ENCODE measurements at places on chromosomes 1 and 21.

GRCh38 chr1:226322986-226323385 lies 14.0 kb upstream of the LIN9 start:
- no peak for DNase-seq

GRCh38 chr1:226679853-226680516 lies 59.1 kb downstream of the ITPKB start:
- peak; percentile 76 for DNase-seq

DNA sequence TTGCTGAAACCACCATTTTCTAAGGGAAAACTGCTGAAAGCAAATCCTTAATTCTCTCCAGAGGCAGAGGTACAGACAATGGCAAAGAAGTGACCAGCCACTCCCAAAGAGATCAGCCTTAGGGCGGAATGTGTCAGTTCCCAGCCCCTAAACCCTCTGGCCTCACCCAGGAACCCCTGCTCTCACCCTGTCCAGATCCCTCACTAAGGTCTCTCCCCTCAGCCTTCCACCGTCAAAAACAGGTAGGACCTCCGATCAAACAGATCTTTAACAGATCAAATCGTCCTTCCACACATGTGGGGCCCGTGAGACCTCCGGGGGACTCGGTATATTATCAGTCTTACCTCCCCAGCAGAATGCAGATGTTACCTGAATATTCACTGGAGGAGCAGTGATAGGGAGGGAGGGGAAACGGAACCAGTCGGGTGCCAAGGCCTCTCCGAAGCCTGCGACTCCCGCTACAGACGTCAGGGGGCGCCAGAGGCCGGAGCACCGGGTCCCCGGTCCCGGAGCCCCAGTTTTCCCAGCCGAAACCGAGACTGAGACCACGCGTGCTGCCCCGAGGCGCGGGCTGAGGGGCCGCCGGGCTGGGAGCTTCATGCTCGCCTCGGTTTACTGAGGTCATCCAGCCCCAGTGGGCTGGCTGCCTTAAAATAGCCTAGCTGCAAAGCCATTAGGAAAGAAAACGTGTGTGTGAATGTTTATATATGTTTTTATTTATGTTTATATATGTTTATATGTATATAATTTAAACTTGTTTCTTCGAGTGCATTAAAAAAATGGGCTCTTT lies 23.6 kb downstream of the GPA33 start:
- DNase-seq: peak; percentile 74

GRCh38 chr1:224459966-224460365 lies 25.4 kb upstream of the WDR26 start:
- DNase-seq: no peak

DNA sequence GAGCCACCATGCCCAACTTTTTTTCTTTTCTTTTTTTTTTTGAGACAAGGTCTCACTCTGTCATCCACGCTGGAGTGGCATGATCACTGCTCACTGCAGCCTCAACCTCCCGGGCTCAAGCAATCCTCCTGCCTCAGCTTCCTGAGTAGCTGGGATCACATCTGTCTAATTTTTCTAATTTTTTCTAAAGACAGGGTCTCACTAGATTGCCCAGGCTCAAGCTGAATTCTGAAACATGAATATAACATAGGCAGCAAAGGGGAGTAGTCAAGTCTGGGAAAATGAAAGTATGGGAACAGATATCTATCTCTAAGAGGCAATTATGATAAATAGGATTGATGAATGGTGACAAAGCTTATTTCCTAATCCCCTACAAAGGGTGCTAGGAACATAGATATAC lies 7.3 kb upstream of the CMPK1 start:
- no peak for DNase-seq

GRCh38 chr1:3320246-3321152 lies 134.0 kb upstream of the ARHGEF16 start:
- DNase-seq: no peak

DNA sequence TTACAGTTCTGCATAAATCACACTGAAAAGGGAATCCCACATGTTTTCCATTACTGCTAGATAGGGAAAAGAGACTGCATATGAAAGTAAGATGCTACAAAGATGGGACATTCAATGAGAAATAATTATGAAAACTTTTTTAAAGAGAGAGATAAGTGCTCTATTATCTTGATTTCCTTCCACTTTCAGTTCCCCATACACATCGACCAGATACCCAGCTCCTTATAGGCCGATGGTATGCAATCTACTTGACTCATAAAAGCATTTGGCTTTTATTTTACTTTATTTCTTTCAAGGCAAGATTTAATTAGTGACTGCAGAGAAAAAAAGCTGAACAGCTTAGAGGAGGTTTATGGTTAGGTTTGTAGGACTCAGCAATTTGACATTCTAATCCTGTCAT lies 13.1 kb downstream of the BRINP2 start:
- DNase-seq: no peak

DNA sequence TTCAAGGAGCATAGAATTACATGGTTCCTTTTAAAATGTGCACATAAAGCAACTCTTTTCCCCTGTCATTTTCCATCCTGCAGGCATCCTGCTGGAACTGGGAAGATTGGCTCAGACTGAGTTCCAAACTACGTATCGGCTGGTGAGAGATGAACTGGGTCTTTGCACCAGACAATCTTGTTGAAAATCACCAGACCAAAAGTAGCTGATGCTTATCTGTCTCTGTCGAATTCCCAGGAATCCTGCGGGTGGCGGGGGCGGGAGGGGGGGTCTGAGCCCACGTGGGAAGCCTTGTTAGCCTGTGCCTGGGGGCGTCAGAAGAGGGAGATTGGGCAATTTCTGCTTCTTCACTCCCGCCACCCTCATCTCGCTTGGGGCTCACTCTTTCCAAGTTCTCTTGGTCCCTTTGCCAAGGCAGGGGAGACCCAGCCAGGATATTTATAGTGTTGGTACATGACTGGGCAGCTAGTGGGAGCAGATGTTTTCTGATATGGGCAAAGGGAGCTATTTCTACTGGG lies 90.1 kb upstream of the SLC25A33 start:
- no peak for DNase-seq

DNA sequence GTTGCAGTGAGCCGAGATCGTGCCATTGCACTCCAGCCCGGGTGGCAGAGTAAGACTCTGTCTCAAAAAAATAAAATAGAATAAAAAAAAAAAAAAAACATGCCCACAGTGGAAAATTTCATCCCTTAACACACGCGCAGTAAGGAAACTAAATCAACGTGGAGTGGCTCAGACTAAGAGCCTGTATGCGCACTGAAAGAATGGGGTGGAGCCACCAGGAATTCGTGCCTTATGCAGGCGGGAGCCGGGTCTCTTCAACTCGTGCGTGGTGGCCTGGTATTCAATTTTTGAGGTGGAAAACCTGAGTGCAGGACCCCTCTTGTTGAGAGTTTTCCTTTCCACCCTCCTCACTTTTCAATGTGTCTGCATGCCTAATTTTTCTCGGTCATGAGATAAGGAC lies 22.1 kb upstream of the CREG1 start:
- no peak for DNase-seq

- DNase-seq: peak; percentile 75
Measured at GRCh38 chr1:97920832-97921571, at the start of gene DPYD. TSS of gene DPYD (minus strand) at chr1:97921034. CDS start at chr1:97920922, 112 bp downstream.

DNA sequence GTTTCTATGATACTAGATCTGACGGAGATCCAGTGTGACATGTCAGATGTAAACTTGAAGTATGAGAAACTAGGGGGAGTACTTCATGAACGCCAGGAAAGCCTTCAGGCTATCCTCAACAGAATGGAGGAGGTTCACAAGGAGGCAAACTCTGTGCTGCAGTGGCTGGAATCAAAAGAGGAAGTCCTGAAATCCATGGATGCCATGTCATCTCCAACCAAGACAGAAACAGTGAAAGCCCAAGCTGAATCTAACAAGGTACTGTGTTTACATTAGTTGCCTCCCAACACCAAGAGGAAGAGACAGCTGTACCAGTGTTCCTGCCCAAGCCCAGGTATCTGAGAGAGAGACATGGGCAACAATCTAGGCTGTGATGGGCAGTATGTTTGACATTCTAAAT lies 112.2 kb upstream of the BMP8A start:
- DNase-seq: no peak

DNA sequence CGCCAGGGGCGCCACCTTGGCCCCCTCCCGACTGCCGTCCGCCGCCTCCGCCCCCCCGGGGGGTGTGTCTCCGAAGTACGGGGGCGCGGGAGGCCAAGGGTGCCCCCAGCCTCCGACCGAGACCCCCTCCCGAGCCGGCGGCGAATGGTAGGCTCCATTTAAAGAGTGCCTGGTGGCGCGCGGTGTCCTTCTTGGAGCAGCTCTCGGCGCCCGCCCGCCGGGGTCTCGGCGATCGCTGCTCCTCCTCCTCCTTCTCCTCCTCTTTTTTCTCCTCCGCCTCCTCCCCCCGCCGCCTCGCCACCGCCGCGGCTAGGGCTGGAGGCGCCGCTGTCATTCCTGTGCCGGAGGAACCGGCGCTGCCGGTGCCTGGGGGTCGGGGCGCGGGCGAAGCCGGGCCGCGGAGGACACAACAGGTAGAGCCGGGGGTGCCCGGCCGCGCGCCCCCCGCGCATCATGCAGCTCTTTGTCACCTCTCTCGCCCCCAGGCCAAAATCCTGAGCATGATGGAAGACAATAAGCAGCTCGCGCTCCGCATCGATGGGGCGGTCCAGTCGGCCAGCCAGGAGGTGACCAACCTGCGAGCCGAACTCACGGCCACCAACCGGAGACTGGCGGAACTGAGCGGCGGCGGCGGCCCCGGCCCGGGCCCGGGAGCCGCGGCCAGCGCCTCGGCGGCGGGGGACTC lies at the start of gene KAZN:
Gene KAZN, plus strand, starts transcription at position 188 of the 685 bp plus-strand sequence.
- no peak for DNase-seq

DNA sequence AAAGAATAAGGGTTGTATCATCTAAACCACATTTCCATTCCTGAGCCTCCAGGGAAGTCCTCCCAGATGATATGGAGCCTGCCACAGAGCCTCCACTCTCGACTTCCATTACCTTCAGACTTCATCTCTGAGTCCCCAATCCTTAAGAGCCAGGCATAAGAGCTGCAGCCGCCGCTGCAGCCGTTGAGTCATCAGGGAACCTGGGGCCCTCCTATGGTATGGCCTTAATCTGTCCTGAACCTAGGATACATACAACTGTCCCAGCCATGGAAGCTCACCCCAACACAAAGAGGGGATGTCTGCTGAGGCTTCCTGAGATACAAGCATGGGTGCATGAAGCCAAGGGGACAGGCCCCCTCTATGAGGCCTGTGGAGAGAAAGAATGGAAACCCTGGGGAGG lies 16.3 kb downstream of the TAL1 start:
- DNase-seq: no peak

DNA sequence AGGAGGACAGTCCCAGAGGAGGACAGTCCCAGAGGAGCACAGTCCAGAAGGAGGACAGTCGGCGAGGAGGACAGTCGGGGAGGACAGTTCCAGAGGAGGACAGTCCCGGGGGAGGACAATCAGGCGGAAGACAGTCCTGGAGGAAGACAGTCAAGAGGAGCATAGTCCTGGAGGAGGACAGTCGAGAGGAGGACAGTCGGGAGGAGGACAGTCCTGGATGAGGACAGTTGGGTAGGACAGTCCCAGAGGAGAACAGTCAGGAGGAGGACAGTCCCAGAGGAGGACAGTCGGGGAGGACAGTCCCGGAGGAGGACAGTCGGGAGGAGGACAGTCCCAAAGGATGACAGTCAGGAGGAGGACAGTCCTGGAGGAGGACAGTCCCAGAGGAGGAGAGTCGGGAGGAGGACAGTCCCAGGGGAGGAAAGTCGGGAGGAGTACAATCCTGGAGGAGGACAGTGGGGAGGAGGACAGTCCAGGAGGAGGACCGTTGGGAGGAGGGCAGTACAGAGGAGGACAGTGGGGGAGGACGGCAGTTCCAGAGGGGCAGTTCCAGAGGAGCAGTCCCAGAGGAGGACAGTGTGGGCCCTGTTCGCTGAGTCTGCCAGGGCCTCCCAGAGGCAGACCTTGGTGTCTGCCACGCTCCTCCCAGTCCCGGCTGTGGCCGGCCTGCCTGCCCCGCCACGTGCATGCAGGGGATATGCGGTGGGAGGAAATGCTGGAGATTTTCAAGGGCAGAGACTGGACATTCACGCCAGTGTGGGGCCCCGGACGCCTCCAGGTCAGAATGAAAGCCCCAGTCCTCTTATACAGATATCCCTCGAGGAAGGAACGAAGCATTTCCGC lies 183.8 kb upstream of the ARHGEF16 start:
- DNase-seq: no peak

GRCh38 chr1:59346429-59346828 lies 49.5 kb downstream of the FGGY start:
- no peak for DNase-seq

DNA sequence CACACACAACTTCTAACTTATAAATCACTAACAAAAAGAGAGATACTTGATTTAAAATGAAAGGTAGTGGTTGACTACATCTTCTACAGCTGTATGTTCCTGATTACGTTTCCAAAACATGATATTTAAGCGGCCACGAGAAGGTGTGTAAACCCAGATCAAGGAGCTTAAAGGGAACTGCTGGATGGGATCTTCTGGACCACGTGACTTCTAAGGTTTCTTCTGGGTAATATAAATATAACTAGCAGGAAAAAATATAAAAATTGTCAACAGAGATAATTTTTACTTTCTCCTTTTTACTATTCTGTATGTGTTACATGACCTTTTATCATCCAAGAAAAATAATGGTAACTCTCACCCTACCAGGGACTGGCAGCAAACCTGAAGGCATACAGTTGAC lies 66.2 kb downstream of the TTLL7 start:
- DNase-seq: no peak

GRCh38 chr1:87180682-87181081 lies 148.0 kb upstream of the LMO4 start:
- DNase-seq: no peak

- DNase-seq: no peak
Measured at GRCh38 chr1:44571712-44572571, 102.3 kb downstream of the TMEM53 start.

DNA sequence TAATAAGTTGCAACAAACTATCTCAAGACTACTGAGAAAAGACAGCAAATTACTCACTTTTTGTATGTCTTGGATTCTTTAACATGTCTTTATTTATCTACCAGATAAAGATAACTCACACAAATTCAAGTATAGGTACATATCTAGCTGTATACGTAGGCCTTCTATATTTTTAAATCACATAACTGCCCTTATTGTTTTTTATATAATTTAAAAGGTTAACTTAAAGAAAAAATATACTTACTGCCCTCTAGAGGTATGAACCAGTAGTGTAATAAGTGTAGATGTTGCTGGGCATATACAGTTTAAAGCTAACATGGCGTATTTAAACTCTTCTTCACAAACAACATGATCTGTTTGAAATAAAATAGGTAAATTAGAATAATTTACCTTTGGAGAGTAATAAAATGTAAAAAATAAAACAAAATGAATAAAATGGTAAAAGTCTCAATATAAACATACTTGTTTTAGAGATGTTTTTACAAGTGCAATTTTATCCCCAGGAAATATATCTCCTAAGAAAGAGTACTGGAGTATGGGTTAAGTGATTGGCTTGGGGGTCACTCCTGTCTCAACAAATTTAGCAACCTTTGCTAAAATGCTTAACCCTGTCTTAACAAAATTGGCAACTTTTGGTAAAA lies 235.2 kb downstream of the KCNT2 start:
- DNase-seq: no peak

DNA sequence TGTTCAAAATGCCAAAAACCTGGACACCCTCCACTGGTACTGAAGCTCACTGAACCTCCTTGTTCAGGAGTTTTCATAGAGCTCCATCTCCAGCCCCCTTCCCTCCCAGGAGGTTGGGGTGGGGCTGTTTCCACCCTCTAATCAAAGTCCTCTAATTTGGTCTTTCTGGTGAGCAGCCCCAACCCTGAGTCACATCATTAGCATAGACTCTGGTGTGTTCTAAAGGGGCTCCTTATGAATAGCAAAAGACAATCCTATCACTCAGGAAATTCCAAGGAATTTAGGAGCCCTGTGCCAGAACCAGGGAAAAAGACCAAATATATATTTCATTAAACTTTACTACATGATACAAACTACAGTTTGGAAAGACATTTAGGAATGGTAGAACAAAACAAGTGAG lies 13.2 kb upstream of the UBE4B start:
- no peak for DNase-seq

- DNase-seq: no peak
Measured at GRCh38 chr1:26285366-26286063, 5.6 kb downstream of the SH3BGRL3 start.

Data from effector CD4-positive, alpha-beta T cell (primary cell).